MV-4-11 (cell line): ENCODE measurements at places on chromosomes 7 and 10.

GRCh38 chr10:125094806-125095205 is 65.6 kb downstream of the CTBP2 start:
- DNase-seq, result no peak

GRCh38 chr7:144386741-144387140 is 16.8 kb downstream of the NOBOX start:
- DNase-seq, result no peak

GRCh38 chr7:34452363-34452762 is 205.7 kb upstream of the NPSR1 start:
- DNase-seq, result no peak

DNA sequence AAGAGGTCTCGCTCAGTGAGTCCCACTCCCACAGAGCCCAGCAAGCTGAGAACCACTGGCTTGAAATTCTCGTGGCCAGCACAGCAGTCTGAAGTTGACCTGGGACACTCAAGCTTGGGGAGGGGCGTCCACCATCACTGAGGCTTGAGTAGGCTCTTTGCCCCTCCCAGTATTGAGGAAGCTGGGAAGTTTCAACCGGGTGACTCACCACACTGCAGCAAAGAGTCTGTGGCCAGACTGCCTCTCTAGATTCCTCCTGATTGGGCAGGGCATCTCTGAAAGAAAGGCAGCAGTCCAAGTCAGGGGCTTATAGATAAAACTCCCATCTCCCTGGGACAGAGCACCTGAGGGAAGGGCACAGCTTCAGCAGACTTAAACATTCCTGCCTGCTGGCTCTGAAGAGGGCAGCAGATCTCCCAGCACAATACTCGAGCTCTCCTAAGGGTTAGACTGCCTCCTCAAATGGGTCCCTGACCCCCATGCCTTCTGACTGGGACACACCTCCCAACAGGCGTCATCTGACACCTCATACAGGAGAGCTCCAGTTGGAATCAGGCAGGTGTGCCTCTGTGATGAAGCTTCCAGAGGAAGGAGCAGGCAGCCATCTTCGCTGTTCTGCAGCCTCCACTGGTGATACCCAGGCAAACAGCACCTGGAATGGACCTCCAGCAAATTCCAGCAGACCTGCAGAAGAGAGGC is 970.9 kb upstream of the LRRN3 start:
- peak; percentile 4 for DNase-seq

- DNase-seq, result peak; percentile 10
Measured at GRCh38 chr10:43824934-43825333, 176.3 kb upstream of the ZNF32 start.

DNA sequence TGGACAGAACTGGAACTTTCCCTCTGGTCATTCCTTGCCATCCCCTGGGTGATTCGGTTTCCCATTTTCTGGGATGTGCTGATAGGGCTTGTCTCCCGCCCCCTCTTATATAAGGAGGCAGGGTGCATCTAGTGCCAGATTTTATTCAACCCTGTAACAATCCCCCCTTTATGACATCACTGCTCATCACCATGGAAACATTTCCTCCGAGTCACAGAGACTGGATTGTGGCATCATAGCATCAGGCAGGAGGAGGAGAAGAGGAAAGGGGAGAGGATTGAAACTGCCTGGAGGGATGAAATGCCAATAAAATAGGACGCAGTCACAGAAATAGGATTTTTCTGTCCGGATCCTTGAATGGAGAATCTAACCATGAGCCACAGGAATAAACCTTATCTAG is 25.0 kb downstream of the SORCS3 start:
- DNase-seq, result no peak

GRCh38 chr10:85606401-85606800 is 760.2 kb downstream of the GRID1 start:
- DNase-seq, result no peak

- DNase-seq, result no peak
Measured at GRCh38 chr7:133452577-133452976, 199.7 kb downstream of the EXOC4 start.

- no peak for DNase-seq
Measured at GRCh38 chr7:23927709-23928417, 217.8 kb downstream of the STK31 start.

GRCh38 chr7:100722480-100723212 is 2.4 kb downstream of the EPO start:
- DNase-seq, result no peak

DNA sequence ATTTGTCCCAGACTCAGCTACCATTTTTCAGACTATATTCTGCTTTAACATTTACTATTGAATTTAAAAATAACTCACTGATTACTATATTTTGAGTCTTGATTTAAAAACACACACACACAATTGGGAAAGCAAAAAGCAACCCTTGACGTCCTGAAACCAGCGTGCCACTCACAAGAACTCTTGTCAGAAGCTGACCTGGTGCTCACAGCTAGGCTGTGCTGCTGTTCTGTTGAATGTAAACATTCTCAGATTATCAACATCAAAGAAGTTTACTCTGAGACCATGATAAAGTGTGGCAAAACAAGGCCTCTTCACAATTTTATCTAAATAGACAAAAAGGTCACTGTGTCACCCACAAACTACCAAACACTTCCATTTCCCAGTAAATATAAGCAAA is 62.6 kb upstream of the CACNA2D1 start:
- DNase-seq, result no peak

- no peak for DNase-seq
Measured at GRCh38 chr10:110041479-110041829, 33.7 kb downstream of the ADD3 start.

DNA sequence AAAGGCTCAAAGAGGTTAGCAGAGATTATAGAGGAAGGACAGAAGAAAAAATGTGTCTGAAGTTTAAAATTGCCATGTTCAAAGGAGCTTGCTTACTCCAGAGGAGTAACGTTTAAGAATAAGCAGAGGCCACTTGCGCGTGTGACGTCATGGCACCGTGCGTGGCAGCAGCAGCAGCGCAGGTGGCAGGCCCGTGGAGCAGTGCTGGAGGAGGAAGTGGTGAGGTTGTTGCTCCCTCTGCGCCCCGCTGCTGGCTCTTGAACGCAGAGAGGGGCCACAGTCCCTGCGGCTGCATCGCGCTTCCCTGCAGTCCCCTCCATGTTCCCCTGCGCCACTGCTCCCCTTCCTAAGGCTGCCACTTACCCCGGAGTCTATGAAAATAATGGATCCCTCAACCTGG is 37.5 kb downstream of the GDI2 start:
- DNase-seq, result peak; percentile 61

DNA sequence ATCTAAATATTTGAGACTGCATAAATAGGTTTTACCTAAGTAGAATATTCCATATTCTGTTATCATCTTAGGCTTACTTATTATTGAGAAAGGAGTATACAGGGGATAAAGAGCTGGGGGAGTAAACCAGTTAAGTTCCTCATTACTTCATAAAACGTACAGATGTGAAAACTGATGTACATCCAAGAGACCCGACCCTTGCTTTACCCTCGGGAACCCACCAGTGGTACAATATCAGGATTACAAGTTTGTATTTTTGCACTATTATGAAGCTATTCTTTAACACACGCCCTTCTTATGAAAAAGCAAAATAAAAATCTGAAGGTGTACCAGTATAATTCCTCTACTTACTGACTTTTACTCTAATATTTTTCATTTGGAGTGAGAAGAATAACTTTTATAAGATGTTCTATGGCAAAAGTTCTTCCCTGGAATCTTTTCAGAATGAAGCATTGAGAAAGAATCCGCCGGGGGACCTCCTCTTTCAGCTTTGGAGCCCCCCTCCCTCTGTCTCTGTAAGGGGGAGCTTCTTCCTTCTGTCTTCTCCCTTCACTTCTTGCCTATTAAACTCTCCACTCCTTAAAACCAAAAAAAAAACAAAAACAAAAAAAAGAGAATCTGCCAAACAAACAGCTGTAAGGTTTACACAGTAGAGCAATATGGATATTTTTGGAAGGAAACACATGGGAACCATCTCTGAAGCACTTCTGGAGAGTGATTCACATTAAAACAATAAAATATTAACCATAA is 550.0 kb downstream of the TNS3 start:
- DNase-seq, result no peak

DNA sequence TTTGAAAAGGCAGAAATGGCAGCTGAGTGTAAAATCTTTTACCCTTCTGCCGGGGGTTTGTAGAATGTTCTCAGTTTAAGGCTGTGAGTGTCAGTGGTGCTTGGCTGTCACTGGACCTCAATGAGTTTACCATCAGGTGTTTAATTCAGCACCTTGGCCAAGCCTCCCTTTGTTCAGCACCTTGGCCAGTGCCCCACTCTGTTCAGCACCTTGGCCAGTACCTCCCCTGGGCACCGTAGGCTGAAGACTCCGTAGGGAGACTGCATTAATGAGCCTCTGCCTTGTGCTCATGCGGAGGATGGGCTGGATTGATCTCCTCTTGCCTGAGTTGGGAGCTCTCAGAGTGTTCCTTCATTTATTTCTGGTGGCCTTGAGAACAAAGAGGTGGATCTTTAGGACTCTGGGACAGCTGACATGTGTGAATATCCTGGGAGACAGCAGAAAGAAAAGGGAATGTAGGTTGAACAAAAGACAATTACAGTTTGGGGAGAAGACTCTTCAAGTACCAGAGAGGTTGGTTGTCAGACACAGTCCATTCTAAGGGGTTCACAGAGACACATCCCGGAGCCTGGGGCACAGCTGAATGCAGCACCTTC is 1.6 kb downstream of the FAM24A start:
- peak; percentile 28 for DNase-seq

- no peak for DNase-seq
Measured at GRCh38 chr10:4121502-4122380, 336.7 kb upstream of the KLF6 start.

- DNase-seq, result no peak
Measured at GRCh38 chr10:106519376-106520030, 645.0 kb downstream of the SORCS1 start.

DNA sequence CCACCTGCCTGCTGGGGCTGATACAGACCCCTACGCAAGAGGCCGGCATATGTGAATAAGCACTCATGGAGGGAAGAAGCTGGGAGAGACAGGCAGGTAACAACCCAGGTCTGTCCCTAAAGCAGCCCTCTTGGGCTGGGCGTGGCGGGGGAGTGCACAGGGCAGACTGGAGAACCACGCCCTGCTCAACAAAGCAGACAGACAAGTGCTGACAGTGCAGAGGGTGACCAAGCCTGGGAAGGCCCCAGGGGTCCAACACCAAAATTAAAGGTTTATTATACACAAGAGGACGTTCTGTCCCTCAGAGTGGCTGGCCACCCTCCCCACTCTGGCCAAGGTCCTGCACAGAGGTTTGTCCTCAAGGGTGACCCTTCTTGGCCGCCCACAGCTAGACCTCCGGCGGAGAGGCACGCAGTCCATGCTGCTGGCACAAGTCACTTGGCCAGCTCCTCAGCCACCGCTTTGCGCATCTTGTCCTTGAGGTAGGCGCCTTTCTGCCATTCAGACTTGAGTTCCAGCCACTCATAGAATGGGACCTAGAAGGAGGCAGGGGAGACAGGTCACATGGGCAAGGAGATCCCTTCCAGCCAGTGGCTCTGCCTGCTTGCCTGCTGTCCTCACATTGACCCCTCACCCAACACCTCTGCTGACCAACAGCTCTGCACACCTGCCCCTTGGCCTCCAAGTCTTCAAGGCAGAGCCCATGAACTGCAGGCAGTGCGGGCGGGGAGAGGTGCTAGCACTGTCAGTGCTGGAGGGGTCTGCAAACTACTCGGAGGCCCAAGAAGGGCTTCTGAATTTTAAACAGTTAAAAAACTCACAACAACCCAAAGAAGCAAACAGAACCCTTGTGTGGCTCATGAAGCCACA is 11.4 kb upstream of the NACAD start:
- no peak for DNase-seq

GRCh38 chr10:68598978-68599770 is 39.0 kb downstream of the TET1 start:
- peak; percentile 61 for DNase-seq

- DNase-seq, result no peak
Measured at GRCh38 chr7:20513341-20513740, 102.1 kb upstream of the ABCB5 start.

- no peak for DNase-seq
Measured at GRCh38 chr10:72785409-72785808, 93.5 kb downstream of the MCU start.

DNA sequence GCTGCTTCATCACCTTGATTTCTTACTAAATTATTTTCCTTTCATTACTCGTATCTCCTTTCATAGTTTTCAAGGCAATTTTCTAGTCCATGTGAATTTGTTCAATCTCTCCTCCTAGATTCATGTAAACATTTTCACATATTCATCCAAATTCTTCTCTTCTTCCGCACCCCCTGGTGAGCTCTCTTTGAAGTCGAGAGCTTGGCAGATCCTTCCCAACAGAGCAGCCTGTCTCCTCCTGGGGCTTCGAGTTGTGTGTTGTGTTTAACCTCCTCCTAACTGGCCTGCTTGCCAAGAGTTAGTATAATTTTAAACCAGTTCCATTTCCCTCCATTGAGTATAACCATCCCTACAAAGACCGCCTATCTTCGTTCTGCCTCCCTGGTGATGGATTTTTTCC is 272.4 kb upstream of the CELF2 start:
- no peak for DNase-seq

DNA sequence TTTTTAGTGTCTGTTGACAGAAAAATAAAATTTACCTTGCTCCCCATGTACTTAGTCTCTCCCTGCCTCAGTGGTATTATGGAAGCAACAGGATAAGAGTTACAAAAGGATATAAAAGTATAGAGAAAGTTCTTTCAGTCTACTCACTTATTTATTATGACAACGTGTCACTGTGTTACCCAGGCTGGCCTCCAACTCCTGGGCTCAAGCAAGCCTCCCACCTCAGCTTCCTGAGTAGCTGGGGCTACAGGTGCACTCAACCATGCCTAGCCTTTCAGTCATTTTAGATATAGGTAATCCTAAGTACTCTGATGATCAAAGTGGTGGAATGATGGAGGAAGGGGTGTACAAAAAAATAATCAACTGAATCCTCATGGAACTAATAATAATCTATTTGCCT is 215.2 kb upstream of the MKLN1 start:
- no peak for DNase-seq

DNA sequence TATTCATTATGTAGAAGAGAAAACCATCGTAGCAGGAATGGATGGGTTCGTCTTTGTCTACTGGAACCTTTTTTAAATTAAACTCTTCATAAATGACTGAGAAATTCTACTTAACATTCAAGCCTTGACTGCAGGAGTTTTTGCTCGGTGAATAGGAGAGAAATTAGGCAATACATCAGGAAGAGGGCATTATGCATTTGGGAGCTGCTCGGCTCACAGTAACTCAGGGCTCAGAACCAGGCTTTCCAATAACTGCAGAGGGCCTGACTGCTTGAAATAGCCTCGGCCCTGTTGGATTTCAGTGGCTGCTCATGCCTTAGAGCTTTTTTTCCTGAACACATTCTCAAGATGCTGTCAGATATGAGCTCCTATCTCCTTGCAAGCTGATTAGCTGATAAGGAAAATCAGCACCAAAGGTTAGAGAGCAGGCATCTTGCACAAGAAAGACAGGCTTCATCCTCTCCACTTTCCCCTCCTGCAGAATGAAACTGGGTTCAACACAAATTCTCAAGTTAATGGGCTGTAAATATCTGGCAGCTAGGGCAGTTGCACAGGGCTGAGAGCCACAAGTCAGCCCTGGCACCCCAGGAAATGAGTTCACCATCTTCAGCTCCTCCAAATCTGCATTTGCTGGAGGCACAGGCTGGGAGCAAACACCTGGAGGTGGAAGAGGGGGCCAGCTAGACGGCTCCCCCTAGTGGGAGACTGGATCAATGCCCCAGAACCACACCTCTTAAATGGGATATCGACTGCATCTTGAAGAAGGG is 24.3 kb downstream of the TECTB start:
- no peak for DNase-seq

GRCh38 chr10:1572519-1573333 is 164.6 kb downstream of the ADARB2 start:
- no peak for DNase-seq

GRCh38 chr7:84009051-84009450 is 185.5 kb downstream of the SEMA3A start:
- DNase-seq, result no peak

GRCh38 chr7:98358706-98359105 is 42.2 kb downstream of the BAIAP2L1 start:
- DNase-seq, result no peak
